ENCODE measurements at places on chromosomes 1 and 21. TPM values are rescaled to one million over a fixed set of nuclear protein-coding genes. Genes with fewer than 3 reads are reported as not detected.

The NBPF4 gene
- not detected for total RNA-seq

The SPOCD1 gene
- total RNA-seq: 0.76 TPM

The DMRTA2 gene
- total RNA-seq: not detected

The PDE4DIP gene
- total RNA-seq: 370 TPM

The C1QB gene
- total RNA-seq: 41.5 TPM

Data from metanephros (tissue), 2 donors.